ENCODE measurements at places on chromosomes 2 and 18.

DNA sequence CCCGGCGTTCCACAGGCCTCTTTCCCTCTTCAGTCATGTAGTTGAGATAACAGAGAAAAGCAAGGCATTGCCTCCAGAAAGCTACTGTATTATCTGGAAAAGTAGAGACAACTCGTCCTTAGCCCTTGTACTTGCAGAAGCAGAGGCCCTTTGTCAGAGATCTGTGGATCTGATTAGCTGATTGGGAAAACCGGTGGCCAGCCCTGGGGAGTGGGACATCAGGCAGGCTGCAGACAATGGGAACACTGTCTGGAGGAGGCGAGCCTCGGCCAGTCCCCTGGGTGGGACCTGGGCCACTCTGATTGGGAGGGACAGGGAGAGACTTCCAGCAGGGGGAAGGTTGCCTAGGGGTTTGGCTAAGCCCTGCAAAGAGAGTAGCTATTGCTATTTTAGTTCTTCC, 1.2 kb upstream of the MC2R start:
- no peak for DNase-seq

- DNase-seq, result no peak
Observed at GRCh38 chr2:160478660-160479059, 14.9 kb downstream of the RBMS1 start.

DNA sequence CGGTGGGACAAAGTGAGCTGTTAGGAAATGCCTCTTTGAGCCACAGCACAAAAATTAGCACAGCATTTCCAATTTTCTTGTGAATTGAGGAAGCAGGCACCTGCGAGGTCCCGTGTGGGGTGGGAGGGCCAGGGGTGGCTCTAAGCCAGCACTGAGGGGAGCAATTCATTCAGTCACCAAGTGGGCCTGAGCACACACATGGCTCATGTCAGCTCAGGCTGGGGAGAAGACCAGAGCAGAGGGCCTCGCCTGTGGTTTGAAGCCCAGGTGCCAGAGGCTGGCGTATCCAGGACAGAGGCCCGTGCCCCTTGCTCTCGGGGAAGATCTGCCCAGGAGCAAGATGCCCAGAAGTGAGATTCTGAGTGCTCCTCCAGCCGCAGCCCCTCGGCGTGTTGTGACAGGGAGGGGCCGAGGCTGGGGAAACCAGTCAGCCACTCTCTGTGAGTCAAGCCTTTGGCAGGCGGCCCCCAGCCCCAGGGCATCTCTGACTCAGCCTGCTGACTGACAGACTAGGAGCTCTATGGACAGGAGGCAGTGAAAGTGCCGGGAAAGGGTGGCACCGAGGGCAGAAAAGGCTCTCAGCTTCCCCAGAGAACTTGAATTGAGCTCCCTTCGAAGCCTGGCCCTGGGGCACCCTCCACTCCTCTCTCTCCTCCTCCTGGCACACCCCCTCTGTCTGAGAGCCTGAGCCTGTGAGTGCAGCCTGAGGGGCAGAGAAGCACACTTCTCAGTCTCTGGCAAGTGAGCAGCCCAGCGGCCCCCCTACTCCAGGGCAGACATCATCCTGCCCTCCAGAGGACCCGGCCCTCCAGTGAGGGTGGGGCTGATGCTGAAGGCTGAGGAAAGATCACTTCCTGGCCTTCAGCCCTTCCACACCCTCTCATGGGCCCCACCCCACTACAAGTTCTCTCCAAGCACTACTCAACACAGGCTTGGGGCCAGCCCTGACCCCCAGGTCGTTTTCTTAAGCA, 32.3 kb downstream of the CYP26B1 start:
- peak; percentile 64 for DNase-seq

GRCh38 chr2:19868701-19869580, 32.8 kb downstream of the TTC32 start:
- DNase-seq, result no peak

DNA sequence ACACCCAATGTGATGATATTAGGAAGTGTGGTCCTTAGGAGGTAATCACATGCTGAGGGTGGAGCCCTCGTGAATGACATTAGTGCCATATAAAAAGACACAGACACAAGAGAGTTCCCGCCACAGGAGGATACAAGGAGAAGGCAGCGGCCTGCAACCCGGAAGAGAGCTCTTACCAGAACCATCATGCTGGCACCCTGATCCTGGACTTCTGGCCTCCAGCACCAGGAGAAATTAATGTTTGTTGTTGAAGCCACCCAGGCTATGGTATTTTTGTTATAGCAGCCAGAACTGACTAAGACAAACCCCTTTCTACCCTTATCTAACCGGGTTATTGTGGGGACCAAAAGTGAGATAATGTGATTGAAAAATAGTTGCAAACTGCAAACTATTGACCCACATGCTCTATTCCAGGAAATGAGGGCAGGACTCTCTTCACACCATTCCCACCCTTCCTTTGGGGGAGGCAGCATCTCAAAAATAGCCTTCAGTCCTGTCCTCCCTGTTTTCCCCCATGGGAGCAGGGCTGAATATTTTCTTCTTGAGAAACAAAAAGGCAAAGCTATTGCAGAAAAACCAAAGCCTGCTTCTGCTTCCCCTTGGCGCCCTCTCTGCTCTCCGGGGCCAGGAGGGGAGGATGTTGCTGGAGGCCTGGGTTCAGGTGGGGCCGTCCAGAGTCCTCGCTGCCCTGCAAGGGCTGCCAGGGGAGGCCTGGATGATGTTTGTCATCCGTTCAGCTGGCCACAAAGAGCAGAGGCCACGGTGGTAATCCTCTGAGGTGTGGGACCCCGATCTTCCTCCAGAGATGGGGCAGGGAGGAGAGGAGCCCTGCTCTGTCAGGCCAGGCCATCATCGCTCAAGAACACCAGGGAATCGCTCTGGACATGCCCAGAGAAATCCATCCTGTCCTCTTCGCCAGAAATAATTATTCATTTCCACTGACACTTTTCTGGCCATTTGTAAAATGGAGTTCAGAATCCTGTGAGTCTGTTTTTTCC, 73.8 kb upstream of the HAAO start:
- DNase-seq, result no peak

DNA sequence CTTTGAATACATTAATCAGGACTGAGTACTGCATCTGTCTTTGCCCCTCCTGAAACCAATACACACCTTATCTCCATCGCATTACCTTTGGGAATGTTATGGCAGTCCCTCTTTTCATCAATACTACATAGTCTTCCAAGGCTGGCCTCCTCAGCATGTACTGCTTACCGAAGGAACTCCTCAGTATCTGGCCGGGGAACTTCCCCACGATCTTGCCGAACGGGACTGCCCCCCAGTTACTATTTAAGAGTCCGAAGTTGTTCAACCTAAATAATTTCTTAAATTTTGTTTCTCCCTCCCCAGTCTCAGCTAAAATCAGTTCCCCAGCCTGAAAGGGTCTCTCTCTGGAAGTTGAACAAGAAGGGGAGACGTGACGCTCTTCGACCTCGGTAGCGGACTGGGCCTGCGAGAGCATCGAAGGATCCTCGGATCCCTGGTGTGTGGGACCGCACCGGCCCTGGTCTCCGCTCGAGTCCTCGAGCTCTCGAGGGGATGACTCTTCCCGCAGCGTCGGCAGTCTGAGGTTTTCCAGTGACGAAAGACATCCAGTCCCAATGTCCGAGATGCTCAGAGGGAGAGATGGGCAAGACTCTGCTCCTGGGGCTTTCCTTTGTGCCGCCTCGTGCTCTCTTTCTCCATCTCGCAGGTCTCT, 489 bp downstream of the TRMT61B start:
- DNase-seq, result no peak

DNA sequence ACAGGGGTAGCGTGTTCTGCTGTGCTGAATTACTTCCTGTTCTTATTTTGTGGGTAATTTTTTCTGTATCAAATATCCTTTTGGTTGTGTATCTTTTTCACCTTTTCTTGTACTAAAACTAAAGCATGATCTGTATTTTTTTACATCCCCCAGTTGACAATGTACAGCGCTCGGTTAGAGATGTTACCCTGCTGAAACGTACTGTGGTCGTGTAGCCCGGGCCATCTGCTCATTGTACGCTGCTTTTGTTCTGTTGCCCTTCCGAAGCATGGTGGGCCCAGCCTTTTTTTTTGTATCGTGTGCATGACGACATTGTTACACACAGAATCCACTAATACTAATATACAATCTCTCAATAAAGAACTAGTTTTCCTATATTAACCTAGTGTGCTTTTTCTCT, 233.1 kb downstream of the HAUS1 start:
- DNase-seq, result no peak

GRCh38 chr18:8389391-8390340, 219.6 kb upstream of the RAB12 start:
- DNase-seq, result peak; percentile 76

GRCh38 chr18:56235071-56235470, 403.3 kb downstream of the TXNL1 start:
- DNase-seq, result no peak

DNA sequence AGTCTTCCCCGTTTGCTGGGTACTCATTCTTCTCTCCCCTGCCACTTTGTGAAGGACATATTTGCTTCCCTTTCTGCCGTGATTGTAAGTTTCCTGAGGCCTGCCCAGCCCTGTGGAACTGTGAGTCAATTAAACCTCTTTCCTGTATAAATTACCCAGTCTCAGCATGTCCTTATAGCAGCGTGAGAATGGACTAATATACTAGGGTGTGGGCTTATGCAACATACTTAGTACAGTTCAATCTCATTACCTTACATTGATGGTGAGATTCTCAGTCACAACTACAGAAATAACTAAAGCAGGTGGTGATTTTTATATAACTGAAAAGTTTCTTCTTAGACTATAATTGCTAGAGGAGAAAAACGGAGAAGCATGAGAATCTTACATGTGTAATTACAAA, 237.9 kb upstream of the MMADHC start:
- DNase-seq, result no peak

DNA sequence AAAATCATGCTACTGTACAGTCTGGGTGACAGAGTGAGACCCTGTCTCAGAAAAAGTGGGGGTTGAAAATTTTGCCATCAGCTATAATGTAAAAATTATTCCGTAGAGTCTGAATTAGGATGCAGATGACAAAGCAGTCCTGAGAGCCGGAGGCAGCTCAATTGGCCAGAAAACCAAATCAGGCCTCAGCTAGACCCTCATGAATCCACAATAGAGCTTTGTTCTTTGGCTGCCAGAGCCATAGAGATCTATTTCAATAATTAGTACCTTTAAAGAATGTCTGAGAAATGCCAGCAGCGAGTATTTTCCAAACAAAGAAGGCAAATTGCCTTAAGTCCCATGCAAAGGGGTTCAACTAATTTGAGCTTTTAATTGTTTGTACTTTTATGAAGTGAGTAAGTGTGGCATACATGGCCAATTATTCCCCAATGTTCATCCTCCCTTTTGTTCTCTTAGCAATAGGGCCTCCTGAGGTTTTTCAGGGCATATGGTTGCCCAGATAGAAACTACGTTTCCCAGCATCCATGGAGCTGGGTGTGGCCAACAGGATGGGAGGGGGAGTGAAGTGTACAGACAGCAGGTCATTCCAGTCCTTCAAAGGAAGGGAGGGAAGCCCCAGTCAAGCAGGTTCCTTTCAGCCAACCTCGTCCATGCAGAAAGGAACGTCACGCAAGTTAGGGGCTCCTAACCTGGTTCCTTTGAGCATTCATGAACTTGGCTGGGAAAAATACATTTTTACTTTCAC, 211.3 kb upstream of the APCDD1 start:
- no peak for DNase-seq

DNA sequence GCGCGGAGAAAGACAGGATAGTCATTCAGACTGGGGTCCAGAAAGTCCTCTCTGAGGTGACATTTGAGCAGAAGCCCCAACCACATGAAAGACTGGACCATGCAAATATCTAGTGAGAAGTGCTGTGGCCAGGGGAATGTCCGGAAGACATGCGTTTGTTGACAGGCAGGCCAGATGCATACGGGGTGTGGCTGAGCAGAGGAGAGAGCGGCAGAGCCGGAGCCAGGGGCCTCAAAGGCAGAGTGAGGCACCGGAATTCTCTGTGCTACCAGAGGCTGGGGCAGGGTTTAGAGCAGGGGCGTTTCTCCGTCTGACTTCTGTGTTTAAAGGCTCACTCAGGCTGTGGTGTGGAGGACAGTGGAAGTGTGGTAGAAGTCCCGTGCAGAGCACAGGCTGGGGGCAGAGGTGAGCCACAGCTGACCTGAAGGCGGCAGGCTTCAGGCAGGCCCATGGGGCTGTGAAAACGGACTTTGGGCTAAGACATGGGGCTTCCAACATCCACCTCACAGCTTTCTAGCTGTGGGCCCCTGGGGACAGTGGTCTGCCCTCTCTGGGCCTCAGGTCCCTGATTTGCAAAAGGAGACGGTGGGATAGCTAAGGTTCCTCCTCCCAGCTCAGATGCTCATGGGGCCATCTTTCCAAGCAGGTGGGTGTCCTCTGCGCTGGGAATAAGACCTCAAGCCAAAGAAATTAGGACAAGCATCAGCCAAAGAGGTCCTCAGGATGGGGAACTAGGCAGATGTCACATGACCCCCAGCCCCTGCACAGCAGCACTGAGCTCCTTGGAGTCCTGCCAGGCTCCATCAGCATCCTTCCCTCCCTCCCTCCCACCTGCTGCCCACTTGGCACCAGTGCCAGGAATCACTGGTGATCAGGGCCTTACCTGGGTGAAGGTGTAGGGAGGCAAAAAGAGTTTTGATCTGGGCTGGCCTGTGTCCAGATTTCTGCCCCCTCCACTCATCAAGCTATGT, 11.2 kb downstream of the RUFY4 start:
- no peak for DNase-seq

- DNase-seq, result no peak
Observed at GRCh38 chr2:68877079-68877772, 6.0 kb upstream of the BMP10 start.

- no peak for DNase-seq
Observed at GRCh38 chr2:18837240-18837639, 247.9 kb upstream of the NT5C1B start.

DNA sequence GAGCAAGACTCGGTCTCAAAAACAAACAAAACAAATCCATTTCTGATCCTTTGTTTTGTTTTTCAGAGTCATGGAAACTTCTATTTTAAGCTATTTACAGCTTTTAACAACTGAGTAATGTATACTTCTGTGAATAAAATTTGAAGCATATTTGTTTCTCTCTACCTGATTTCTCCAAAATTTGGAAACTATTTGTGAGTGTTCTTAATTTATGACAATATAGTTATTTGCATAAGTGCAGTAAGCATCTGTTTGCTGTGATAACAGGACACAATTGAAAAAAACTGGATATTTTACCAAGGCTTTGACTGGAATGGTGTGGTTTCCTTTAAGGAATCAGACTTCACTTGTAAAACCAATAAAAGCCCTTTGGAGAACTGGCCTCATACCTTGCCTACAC, 53.3 kb upstream of the GULP1 start:
- no peak for DNase-seq

DNA sequence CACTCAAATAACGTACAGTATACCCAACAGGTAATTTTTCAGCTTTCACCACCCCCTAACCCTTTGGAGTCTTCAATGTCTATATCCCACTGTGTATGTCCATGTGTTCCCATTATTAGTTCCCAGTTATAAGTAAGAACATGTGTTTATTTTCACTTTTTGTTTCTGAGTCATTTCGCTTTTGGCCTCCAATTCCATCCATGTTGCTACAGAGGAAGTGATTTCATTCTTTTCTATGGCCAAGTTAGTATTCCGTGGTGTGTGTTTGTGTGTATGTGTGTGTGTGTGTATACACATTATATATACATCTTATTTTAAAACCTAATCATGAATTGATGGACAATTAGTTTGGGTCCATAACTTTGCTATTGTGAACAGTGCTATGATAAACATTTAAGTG, 464.4 kb downstream of the CMPK2 start:
- no peak for DNase-seq

GRCh38 chr2:230010501-230010900, 58.2 kb downstream of the SLC16A14 start:
- no peak for DNase-seq
